Colonic mucosa (tissue), 4 donors: ENCODE measurements at places on chromosomes 12 and 14. TPM values are rescaled to one million over a fixed set of nuclear protein-coding genes. Genes with fewer than 3 reads are reported as not detected.

GRCh38 chr14:99326041-99326710 is 54.2 kb upstream of the BCL11B start:
- DNase-seq: peak; percentile 7
- H3K27ac ChIP-seq: no peak overlapping the region
- no peaks in the 10 kb centered on the region for H3K4me1 ChIP-seq
- H3K27me3 ChIP-seq: no peaks in the 10 kb centered on the region
- no peaks in the 10 kb centered on the region for H3K36me3 ChIP-seq

DNA sequence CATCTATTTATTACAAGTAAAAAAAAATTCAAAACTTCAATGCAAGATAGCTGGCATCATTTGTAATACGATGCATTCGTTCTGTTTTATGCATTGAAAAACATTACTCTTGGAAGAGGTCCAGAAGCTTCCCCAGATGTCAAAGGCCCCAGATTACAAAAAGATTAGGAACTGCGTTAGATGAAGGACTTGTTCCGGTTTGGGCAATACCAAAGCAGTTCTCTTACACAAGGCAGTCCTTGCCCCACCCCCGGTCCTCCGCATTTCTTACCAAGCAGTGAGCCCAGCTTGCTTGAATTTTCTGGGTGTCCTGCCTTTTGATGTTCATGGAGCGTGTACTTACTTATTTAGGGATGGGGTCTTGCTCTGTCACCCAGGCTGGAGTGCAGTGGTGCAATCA is 4.8 kb upstream of the HVCN1 start:
- H3K4me1 ChIP-seq: no peaks in the 10 kb centered on the region
- H3K36me3 ChIP-seq: no peaks in the 10 kb centered on the region
- H3K27me3 ChIP-seq: no peaks in the 10 kb centered on the region
- no peak for DNase-seq
- H3K27ac ChIP-seq: no peak overlapping the region

- H3K27me3 ChIP-seq: no peaks in the 10 kb centered on the region
- DNase-seq: no peak
- no peak overlapping the region for H3K27ac ChIP-seq
- peak overlapping the region; percentile 83 for H3K4me3 ChIP-seq
- H3K36me3 ChIP-seq: no peaks in the 10 kb centered on the region
Observed at GRCh38 chr14:34983786-34984185, 994 bp downstream of the SRP54 start.

Gene IRAK3
- 3.3 TPM for total RNA-seq
